ENCODE measurements at places on chromosomes 2 and 18.

GRCh38 chr2:20291106-20291564 lies 59.5 kb downstream of the PUM2 start:
- peak; percentile 54 for DNase-seq

DNA sequence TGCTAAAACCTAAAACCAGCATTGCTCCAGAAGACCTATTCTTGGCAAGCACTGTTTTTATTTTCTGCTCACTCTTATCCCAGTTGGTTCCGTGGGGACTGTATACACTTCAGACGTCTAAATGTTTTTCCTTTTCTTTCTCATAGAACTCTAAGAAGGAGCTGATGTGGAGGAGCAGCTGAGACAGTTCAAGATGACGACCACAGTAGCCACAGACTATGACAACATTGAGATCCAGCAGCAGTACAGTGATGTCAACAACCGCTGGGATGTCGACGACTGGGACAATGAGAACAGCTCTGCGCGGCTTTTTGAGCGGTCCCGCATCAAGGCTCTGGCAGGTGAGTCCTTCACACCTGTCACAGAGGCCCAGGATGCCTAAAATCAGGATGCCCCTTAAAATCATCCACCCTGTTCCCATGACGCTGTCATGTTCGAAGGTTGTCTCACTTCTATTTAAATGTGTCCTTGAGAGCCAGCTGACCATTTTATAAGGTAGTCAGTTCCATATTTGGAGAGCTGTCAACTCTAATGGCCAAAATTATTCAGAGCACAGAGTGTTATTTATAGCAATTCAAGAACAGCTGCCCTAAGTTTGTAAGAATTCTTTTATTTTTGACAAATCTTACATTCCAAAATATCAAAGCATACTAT lies 70.2 kb downstream of the SPTBN1 start:
- DNase-seq: no peak

DNA sequence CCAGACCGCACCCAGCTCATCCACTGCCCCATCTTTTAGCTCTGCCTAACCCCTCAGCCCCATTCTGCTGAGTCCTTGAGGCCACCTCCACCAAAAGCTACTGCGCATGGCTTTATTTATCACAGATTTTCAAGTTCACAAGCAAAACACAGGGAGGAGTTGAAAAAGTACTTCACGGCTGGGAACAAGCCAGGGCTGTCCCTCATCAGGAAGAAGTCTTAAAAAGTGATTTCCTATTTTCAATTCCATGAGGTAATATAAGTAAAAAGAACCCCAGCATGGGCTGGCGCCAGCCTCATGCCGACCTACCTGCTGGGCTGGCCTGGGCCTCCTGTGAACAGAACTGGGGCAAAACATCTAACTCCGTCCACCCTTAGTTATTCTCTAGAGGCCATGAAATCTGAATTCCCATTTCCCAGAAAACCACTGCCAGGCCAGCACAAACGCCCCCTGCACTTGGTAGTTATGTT lies 69.0 kb downstream of the POLR1A start:
- no peak for DNase-seq

- no peak for DNase-seq
Observed at GRCh38 chr18:55861266-55861665, 273.3 kb upstream of the TCF4 start.

- DNase-seq: no peak
Observed at GRCh38 chr2:181657379-181657778, 474 bp upstream of the CERKL start.

DNA sequence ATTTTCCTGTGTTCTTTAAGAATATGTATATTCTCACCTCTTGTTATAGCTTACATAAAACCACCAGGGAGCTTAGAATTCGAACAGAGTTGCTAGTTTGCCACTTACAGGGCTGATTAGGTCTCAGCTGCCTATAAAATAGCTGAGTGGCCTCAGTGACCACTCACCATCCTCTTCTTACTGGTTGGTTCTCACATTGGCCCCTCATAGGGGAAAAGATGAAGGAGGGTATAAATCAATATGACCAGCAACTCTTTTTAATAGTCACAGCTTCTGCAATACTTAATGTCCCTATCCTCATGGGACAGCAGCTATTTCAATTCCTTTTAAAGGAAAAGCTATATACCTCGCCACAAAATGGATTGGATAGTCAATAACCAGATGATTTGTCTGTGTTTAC lies 199.4 kb upstream of the CDH20 start:
- DNase-seq: no peak

- DNase-seq: no peak
Observed at GRCh38 chr18:75879196-75879595, 451.7 kb upstream of the SMIM21 start.

DNA sequence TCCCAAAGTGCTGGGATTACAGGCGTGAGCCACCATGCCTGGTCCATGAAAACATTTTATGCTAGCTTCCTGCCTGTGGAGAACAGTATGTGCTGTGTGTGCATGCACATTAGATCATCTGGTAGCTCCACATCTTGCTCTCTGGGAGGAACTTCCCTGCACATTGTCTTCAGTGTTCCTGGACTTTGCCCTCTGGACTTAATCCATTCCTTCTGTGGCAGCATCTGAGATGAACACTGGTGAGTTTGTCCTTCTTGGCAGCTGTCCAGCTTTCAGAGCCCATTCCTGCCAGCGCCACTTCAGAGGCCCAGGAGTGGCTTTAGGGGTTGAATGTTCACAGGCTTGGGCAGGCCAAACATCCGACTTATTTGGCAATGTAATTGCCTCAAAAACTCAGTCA lies 65.2 kb downstream of the POU3F3 start:
- DNase-seq: no peak

DNA sequence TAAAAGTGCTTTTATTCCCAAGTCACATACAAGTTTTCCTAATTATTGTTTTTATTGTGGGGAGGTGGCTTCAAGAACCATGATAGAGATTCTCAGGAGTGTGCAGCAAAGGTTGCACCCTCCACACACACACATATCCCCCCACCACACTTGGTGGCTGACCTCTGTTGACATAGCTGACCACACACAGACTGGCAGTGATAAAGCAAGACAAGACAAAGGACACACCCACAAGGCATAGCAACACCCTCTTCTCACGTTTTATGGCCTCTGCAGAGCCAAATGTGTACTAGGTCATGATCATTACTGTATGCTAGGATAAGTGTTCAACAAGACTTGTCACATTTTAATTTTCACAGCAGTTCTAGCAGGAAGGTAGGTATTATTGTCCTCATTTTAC lies 143.0 kb upstream of the EPC2 start:
- no peak for DNase-seq
